ENCODE measurements at places on chromosomes 11 and 22. TPM values are rescaled to one million over a fixed set of nuclear protein-coding genes. Genes with fewer than 3 reads are reported as not detected.

Gene MYOD1
- total RNA-seq: not detected

GRCh38 chr11:86592047-86592591, 80.3 kb downstream of the ME3 start:
- no peak for DNase-seq

Gene TALDO1
- 295 TPM for total RNA-seq

Gene KCNQ1
- total RNA-seq: 4.5 TPM

Gene PLA2G6
- 58.5 TPM for total RNA-seq

GRCh38 chr11:44651535-44652155, 75.1 kb upstream of the TSPAN18 start:
- DNase-seq: no peak
